ENCODE measurements at places on chromosomes 2 and 18.

DNA sequence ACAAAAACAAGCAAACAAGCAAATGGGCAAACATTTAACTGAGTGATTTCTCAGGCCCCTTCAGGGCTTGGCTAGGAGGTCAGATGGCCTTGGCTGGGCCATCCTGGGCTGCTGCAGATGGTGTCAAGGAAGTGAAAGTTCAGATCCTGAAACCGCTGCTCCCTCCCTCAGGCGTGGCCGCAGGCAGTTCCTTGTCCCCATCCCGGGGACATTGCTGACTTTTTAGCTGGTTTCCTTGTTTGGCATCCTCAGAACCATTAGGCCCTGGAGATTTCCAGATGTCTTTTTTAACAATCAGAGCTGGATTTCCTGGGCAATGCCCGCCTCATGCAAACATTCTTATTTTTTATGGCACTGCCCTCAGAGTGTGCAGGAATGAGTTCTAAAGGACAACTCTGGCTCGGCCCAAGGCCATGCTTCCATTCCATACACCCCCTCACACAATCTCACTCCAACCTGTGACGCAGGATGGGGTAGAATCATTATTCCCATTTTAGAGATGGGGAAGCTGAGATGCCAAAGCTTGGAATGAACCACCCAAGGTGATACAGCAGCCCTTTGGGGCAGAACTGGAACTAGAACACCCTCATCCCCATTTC lies 86.1 kb upstream of the ZCCHC2 start:
- DNase-seq, result no peak

DNA sequence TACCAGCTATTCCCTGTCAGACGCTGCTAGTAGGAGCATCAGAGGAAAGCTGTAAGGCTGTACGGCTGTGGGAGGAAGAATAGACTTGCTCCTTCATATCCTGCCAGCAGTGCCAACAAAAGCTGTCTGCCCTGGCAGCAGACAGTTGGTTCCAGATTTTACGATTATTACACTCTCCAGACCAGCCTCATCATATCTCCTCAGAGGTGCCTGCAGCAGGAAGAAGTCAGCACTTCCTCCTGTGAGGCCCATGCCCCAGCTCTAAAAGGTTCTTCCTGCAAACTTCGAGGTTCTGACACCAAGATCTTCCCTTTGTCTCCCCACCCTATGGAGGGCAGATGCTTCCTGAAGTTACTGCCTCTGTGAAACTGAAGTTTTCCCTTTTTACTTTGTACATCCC lies 537.7 kb upstream of the PKDCC start:
- DNase-seq, result no peak

GRCh38 chr18:55433648-55434047 lies 154.3 kb downstream of the TCF4 start:
- no peak for DNase-seq

DNA sequence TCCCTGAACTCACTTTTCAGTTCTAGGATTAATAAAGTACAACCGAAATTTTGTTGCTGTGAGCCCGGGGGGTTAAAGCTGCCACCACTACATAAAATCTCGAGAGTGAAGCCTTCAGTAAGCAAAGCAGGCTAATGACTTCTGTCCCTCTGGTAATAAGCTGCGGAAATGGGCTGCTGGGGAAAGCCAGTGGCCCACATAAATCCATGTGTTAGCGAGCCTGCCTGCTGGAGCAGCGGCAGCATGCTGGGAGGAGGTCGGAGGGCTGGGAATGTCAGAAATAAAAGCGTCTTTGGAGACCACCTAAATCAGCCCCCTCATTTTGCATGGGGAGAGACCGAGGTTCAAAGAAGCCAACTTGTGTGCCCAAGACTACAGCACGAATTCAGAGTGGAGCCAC lies 371.7 kb downstream of the TNS1 start:
- DNase-seq, result no peak

DNA sequence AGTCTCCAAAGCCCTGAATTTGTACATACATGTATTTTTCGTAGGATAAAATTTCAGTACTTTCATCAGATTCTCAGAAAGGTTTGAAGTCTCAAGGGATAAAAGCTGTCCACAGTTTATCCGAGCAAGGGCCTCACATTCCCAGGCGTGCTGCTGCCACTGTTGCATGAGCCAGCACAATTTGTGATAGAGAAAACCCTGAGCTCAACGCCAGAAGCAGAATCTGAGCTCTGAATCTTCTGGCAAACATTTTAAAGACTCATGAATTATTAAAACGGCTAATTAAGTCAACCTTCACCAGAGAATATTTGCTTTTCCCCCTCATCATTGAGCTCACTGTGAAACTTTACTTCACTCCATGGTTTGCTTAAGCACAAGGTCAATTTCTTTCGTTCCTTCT lies 38.5 kb upstream of the STPG4 start:
- DNase-seq, result no peak

DNA sequence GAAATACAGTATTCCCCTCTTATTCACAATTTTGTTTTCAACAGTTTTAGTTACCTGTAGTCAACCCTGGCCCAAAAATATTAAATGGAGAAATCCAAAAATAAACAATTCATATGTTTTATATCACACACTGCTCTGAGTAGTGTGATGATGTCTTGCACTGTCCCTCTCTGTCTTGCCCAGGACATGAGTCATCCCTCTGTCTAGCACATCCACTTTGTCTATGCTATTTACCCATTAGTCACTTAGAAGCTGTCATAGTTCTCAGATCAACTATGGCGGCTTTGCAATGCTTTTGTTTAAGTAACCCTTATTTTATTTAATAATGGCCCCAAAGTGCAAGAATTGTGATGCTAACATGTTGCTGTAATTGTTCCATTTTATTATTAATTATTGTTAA lies 380.6 kb upstream of the REG3G start:
- no peak for DNase-seq

DNA sequence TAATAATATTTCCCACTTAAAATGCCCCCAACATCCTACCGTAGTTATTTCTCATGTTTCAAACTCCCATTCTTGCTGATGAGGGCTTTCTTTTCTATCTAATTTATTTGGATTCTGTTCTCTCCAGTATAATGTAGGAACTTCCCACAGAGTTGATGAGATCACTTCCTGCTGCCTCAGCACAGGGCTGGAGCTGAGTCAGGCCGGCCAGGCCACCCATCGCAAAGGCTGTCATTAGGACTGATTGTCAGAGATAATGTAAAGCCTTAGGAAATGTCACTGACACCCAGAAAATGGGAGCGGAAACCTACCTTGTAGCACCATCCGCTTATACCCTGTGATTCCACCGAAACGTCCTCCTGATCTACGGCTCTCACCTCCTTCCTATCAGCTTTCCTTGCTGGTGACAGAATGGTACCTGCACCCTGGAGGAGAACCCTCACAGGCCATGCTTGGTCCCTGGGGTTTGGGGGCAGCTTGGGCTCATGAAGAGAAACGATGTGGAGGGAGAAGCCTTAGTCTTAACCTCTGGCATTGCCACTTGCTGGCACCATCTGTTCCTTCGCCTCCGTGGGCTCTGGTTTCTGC lies 672.8 kb upstream of the ID2 start:
- DNase-seq, result no peak

DNA sequence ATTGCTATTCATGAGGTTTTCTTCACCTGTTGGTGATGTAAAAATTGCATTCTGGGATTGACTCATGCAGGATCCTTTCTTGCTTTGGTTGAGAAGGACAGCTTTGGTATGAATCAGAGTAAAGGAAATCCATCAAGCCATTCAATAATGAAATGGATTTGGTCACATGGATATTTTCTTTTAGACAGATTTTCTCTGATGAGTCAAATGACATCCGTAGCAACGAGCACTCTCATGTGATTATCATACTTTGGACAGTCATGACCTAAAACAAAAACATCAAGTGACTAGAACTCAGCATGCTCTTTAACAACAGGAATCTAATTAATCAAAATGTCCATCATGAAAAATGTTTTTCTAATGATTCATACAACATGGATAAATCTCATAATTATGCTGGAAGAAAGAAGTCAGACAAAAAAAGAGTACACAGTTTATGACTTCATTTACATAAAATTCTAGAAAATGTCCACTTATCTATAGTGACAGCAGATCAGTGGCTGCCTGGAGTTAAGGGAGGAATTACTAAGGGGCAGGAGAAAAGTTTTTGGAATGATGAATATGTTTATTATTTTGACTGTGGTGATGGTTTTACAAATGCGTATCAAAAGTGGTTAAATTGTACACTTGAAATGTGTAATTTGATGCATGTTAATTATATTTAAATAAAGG lies 30.7 kb downstream of the TRAK2 start:
- DNase-seq, result no peak

DNA sequence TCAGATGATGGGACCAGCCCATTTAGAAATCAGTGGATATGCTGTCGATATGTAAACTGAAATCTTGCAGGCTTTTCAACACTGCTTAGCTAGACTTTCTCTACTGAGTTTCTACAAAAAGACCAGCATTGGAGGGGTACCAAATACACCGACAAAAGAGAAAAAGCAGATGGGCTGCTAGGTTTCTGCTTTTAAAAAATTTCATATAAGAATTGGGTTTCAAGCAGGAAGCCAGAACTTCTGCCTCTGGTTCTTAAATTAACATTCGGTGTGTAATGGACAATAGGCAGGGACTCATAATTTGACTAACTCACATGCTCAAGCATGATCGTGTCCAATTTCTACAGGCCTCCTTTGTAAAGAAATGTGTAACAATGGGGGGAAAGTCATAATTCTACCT lies 3.1 kb downstream of the ARL4C start:
- no peak for DNase-seq

DNA sequence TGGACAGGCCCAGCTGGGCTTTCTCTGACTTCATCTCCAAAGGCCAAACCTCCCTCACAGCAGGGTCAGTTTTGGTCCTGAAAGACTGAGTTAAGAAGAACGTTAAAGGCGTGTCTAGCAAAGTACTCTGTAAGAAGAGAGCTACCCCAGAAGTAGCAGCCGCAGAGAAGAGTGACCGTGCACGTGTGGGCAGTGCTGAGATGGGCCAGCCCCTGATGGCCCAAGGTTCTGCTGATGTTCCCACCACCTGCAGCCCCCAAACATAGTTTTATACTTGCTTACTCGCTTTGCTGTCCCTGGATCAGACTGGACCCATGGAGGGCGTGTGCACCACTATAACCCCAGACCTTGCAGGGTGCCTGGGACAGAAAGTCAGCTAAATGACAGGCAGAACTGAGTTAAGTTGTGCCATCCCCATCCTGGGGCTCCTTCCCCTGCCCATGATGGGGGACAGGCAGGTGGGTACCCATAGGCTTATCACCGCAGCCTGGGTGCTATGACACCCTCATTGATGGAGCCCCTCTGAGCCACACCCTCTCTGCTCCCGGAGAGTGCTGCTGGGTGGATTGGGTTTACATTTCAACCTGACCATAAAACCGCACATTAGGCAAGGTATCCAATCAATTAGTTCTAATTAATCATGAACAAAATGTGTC lies 367.3 kb upstream of the HS6ST1 start:
- no peak for DNase-seq

- DNase-seq, result peak; percentile 54
Measured at GRCh38 chr2:235496239-235496621, 2.4 kb downstream of the AGAP1 start.

GRCh38 chr2:97708048-97708380 lies 5.4 kb upstream of the ZAP70 start:
- no peak for DNase-seq

Data from RPMI8226 (cell line).